ENCODE measurements at places on chromosomes 7 and 10. TPM values are rescaled to one million over a fixed set of nuclear protein-coding genes. Genes with fewer than 3 reads are reported as not detected.

The SNCG gene
- 51.4 TPM for total RNA-seq

GRCh38 chr10:31242902-31243301 lies 76.1 kb upstream of the ZEB1 start:
- no peak for DNase-seq

- no peak for DNase-seq
Observed at GRCh38 chr7:158613481-158613880, 25.9 kb upstream of the PTPRN2 start.

GRCh38 chr7:33550363-33550762 lies 355.0 kb upstream of the BMPER start:
- no peak for DNase-seq

GRCh38 chr10:110762849-110763211 lies 108.9 kb upstream of the PDCD4 start:
- DNase-seq = no peak

DNA sequence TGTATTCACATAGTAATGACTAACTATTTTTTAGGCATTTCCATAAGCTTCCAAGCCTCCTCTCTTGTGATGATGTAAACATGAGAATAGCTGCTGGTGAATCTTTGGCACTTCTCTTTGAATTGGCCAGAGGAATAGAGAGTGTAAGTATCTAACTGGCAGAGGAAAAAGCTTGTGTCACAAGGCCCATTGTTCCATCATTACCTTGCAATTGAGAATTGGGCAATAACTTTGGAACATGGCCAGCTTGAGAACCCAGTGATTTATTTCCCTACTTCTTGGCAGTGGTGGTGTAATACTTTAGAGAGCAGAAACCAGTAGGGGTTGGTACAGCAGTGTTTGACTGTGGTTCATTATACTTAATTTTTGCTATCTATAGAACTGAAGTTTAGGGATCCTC lies 12.0 kb downstream of the IFRD1 start:
- DNase-seq = no peak

DNA sequence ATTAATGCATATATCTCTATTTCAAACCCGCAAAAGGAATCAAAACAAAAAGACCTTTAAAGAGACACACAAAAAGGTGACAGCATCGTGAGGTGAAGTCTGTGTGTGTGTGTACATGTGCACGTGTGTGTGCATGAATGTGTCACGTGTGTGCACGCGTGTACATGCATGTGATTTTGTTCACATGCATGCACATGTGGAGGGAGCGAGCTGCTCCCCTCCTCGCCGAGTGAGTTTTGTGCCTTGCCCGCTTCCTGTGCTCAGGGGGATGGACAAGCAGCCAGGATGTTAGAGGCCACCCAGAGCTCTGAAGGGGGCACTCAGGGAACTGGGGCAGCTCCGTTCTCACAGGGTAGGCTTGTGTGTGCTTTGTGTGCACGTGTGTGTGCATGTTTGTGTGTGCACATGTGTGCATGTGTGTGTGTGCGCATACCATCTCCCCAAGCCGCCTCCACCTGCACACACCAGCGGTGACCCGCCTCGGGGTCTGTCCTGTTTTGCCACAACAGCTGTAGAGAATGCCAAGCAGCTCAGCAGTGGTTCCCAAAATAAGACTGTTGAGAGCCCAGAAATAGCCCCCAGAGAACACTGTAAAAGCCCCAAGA lies 191.2 kb downstream of the PTPRN2 start:
- DNase-seq = no peak

GRCh38 chr10:97574374-97575126 lies 2.0 kb downstream of the ANKRD2 start:
- DNase-seq = no peak
